Keratinocyte (primary cell): ENCODE measurements at places on chromosomes 2 and 18.

DNA sequence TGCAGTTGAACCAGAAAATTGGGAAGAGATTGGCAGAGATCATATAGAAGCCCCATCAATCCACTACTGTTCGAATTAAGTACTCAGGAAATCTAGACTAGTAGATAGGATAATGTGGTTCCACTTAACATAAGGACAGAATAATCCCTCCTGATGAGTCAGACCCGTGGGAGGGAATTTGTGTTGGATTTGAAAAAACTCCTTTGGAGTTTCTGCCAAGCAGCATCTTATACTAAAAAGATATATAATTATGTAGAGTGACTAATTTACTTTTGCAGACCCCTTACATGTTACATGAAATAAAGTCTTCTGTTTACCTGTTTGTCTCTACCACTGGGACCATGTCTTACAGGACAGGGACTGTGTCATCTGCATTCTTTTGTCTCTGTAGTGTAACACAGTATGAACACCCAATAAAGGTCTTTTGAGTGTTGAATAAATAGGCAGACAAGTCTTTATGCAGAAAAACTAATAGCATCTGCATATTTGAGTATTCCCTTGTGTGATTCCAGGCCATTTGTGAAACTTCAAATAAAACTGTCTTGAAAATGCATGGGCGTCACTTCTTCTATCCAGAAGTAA is 122.6 kb upstream of the DNAJC10 start:
- no peak for DNase-seq

- no peak for DNase-seq
Observed at GRCh38 chr2:142315346-142315745, 184.5 kb upstream of the LRP1B start.

- DNase-seq: no peak
Observed at GRCh38 chr18:34957864-34958259, 83.4 kb upstream of the MAPRE2 start.

- DNase-seq: no peak
Observed at GRCh38 chr2:144683966-144684365, 164.0 kb upstream of the ZEB2 start.

GRCh38 chr2:222424276-222424728 is at the start of gene SGPP2:
Gene SGPP2 (plus strand): TSS chr2:222424543. CDS start chr2:222424603, 60 bp downstream.
- no peak for DNase-seq

GRCh38 chr2:109387778-109388469 is 225.8 kb downstream of the SEPTIN10 start:
- no peak for DNase-seq
